Stimulated activated CD4-positive, alpha-beta T cell treated with anti-CD3 and anti-CD28 coated beads, Interleukin-1b, Interleukin-23, amount 100 ng/mL, for 4 hours (primary cell): ENCODE measurements at places on chromosomes 1 and 21.
A peak's percentile ranks its signal among the peaks of the same experiment; 100 is the strongest.

DNA sequence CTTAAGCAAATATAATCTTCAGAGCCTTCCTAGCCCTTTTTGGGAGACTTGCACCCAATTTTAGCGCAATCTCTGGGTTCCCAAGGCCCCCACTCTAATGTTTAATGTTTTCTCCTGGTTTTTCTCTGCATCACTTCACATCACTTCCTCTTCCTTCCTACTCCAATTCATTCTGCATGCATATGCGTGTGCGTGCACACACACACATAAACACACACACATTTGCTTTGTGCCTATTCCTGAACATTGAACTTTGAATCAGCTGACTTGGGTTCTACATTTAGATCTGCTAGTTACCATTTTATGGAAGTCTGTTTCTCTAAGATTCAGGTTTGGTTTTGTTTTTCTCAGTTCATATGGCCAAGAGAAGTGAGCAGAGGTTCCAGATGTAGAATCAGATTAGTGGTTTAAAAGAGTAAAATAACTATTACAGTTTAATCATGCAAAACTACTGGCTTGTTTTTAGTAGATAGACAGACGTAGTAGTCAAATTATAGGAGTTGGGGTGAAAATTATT lies 7.4 kb upstream of the EDEM3 start:
- DNase-seq = no peak

DNA sequence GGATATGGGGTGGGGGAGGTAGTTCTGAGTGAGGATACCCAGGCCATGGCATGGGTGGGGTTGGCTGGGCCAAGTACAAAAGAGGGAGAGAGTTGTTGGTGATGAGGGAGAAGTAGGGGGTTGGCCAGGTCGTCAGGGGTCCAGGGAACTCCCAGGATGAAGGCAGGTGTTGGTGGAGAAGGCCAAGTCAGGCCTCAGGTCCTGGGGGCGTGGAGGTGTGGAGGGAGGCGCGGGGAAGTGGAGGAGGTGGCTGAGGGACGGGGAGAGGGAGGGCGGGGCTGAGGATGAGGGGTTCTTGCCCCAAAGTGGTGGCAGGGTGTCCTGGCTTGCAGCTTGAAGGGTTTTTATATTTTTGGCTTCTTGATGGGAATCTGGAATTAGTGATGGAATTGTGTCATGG lies 61.1 kb downstream of the FOXO6 start:
- no peak for DNase-seq

GRCh38 chr1:211473823-211474222 lies 18.1 kb downstream of the RD3 start:
- DNase-seq = no peak

DNA sequence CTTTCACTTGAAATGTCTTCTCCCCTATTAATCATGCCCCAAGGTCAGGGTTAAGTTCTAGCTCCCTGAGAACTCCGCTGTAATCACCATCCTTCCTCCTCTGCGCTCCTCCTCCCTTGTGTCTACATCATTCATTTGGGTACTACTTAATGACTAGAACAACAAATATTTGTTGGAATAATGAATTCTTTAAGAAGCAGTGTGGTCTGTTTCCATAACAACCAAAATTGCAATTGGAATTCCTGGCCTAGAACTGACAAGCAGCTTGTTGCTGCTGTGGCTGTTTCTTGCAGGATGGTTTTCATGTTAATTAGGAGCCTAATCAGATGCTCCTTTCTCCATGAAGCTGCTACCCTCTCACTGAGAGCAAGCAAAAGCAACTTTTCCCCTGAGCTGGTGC lies 192.5 kb downstream of the ZZZ3 start:
- no peak for DNase-seq

GRCh38 chr1:66013371-66013770 lies 220.7 kb downstream of the PDE4B start:
- DNase-seq = no peak

DNA sequence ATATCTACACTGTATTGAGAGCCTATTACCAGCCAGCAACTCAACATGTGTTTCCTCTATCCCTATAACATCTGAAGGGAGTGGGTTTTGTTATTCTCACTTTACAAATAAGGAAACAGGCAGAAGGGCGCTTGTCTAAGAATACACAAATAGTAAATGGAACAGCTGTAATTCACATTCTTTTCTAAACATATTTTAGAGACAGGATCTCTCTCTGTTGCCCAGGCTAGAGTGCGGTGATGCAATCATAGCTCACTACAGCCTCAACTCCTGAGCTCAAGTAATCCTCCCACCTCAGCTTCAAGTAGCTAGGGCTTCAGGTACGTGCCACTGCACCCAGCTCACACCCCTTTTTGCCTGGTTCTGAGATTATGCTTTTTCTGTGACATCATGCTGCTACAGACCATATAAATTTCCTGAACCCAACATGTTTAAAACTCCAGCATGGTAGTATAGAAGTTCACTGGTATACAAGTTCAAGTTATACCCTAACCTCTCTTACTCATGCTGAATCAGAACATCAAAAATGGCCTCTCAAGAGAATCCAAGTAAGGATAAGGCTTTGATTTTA lies 8.6 kb upstream of the TACSTD2 start:
- DNase-seq = no peak

DNA sequence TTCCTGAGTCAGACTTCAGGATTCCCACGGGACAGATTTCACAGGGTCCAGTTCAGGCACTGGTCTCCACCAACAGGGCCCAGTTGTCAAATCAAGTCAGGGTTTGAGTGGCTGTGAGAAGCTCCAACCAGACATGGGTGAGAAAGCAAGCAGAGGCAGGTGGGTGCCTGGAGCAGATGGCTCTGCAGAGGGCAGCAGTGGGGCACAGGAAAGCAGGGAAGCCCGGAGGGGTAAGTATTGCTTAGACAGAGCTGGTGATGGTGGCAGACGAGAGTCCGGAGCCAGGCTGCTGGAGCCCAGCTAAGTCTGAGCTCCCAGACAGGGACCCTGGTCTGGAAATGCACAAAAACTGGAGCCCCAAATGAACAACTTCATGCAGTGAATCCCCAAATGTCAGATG lies 40.4 kb downstream of the RIMS3 start:
- no peak for DNase-seq

DNA sequence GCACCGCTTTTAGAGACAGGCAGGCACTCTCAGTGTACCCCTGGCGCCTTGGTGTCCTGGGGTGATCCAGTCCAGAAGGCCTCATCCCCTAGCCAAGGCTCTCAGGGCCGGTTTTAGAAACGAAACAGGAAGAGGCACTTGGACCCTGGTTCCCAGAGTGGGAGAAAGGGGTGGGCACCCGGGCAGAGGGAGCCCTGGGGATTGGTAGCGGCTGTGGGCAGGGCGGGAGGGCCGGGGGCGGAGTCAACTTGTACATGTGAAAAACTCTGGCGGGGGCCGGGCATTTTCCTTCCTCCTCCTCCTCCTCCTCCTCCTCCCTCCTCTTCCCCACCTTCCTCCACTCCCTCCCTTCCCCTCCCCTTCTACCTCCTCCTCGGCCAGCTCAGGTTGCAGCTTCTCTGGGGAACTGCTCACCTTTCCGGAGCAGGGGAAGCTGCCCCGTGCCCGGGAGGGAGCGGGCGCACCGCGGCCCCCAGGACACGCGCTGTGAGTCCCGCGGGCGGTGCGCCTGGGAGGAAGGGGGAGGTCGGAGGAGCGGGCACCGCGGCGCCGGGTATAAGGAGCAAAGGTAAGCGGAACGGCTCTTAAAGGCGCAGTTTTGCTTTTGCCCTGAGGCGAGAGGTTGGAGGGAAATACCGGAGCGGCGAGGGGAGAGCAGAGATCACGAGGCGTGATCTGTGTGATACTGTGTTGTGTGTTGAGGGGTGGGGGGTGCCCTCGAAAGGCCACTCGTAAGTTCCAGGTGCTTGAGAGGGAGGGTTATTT lies at the start of gene CDK18:
Gene CDK18 (plus strand): TSS at position 359 of the 765 bp plus-strand sequence. CDS start 18,499 bp downstream, outside the sequence.
- peak; percentile 45 for DNase-seq

DNA sequence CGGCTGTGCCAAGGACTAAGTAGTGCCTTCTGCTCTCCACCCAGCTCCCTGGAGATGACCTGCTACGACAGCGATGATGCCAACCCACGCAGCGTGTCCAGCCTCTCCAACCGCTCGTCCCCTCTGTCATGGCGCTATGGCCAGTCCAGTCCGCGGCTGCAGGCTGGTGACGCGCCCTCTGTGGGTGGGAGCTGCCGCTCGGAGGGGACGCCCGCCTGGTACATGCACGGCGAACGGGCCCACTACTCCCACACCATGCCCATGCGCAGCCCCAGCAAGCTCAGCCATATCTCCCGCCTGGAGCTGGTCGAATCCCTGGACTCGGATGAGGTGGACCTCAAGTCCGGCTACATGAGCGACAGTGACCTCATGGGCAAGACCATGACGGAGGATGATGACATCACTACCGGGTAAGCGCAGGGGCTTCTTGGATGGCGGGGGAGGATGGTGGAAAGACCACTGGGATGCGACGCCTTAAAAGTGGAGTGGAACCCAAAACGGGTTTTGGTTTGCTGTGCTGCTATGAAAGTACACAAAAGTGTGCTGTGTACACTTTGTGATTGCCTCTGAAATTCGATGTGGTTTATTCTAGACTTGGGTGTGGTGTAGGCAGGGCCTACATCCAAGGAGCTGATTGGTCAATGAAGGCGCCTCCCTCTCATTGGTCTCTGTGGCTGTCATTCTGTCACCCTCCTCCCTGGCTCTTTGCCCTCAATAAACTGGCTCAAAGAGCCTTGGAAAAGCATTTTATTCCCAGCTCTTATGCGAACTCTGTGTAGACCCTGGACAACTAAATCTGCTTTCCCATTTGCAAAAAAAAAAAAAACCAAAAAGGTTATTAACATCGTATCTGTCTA lies 110.4 kb upstream of the IPO9 start:
- DNase-seq = no peak

DNA sequence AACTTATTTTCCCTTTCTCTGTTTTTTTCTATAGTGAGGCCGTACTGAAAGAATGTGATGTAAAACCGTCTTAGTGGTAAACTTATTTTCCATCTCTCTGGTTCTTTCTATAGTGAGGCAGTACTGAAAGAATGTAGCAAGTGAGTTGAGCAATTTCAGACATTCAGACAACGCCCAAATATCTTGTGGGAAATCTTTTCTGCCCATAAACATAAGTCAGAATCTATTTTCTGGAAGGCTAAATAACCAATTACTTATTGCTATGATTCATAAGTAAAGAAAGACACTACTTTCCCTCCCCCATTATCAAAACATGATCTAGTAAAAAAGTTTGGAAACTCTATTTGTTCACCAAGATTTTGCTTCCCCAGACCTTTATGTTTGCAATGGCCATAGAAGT lies 18.8 kb upstream of the SCCPDH start:
- no peak for DNase-seq

- no peak for DNase-seq
These were observed 2.5 kb downstream of the KIF21B start for GRCh38 chr1:201020721-201021629.

GRCh38 chr1:85404408-85404807 lies 60.6 kb downstream of the DDAH1 start:
- DNase-seq = no peak

DNA sequence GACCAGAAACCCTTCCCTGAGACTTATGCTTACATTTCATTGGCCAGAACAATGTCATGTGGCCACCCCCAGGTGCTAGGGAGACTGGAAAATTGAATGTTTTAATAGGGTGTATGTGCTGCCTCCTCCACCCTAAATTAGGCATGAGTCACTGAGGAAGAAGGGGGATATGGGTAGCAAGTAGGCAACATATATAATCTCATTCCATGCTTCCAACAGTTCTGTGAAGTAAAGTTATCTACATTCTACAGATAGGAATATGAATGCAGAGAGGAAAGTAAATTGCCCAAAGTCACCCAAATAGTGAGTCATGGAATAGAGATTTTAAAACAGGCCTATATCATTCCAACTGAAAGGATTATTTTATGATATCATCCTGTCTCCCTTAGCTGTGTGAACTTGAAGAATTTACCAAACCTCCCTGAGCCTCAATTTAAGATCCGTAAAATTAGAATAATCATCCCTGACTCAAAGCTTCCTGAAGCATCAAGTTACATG lies 168.6 kb upstream of the FGGY start:
- DNase-seq = no peak

- DNase-seq = no peak
These were observed 199.8 kb downstream of the USH2A start for GRCh38 chr1:216223486-216223885.

- no peak for DNase-seq
These were observed 444.1 kb downstream of the PLPP3 start for GRCh38 chr1:56135069-56135863.

DNA sequence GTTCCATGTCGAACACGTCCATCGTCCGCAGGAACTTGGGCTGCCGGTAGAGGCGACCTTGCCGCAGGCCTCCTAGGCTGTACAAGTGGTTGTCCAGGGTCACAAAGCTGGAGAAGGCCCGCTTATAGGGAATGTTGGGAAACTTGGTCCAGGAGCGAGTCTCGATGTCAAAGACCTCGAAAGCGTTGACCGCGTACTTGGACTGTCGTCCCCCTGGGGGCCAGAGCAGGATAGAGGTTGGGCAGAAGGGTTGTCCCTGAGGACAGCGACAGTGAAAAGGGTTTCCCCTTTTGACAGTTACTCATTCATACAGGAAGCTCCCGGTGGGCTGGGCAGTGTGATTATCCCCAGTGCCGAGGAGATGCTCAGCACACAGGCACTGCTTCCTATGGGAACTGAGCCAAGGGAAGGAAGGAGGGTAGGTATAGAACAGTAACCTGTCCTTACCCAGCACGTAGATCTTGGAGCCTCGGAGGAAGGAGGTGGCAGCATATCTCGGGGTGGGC lies 17.5 kb downstream of the KLHDC8A start:
- no peak for DNase-seq

DNA sequence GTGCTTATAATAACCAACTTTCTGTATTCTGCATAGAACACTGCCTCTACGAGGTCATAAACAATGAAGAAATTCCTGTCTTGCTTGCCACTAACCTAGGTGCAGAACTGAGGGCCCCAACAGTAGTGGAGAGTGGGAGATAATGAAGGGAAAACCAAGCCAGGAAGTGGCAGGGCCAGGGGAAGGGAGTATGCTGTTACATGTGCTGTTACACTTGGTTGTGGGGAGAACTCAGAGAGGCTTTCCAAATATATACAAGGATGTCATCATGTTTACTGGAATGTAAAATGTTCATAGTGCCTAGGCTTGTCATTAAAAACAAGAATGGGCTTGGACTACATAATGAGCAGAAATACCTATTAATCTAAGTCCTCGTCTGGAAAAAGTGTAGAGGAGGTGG lies 31.1 kb downstream of the NHLH2 start:
- no peak for DNase-seq

- no peak for DNase-seq
These were observed 413.3 kb upstream of the ZRANB2 start for GRCh38 chr1:71494163-71494562.

- no peak for DNase-seq
These were observed 21.0 kb downstream of the KIF21B start for GRCh38 chr1:201002510-201002909.
